T follicular helper cell (primary cell): ENCODE measurements at places on chromosomes 7 and 10.

- no peak for DNase-seq
Observed at GRCh38 chr10:23001901-23002516, 74.2 kb downstream of the ARMC3 start.

DNA sequence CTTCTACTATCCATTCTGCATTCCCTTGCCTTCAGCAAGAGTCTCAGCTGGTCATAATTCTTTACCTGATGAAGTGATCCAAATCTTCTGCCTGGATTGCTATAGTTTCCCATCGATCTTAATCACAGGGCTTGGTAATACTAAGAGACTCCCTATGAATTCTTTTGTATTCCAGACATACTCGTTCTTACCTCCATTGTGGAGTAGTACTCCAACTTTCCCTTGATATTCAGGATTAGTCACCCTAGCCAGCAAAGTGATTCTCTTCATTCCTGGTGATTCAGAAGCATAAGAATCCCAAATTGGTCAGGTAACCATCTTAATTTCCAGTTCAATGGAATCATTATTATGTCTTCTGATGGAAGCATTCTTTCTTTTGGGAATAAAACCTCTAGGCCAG, 96.7 kb downstream of the TWIST1 start:
- DNase-seq = no peak

DNA sequence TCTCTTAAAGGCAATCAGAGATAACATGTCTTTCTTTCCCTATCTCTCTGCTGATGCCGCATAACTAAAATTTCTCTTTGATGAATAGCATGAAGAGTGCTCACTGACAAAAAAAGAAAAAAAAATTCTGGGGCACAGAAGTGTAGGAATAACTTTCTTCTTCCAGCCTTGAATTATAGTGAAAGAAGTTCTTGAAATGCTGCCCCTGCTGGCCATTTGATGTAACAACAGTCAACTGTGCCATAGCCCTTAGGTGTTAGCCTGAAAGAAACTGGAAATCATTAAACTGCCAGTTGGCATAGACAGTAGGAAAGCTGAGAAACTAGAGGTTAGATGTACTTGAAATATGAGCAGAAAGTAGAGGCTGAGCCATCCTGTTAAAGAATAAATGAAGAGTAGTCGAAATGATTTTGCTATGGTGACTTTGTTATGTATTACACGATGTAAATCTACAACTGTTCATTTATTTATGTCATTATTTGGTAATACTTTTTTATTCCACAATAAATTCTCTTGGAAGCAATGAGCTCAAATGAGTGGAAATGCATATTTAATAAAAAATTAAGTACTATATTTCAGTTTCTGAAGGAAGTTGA, 48.3 kb upstream of the FAM171A1 start:
- peak; percentile 7 for DNase-seq

DNA sequence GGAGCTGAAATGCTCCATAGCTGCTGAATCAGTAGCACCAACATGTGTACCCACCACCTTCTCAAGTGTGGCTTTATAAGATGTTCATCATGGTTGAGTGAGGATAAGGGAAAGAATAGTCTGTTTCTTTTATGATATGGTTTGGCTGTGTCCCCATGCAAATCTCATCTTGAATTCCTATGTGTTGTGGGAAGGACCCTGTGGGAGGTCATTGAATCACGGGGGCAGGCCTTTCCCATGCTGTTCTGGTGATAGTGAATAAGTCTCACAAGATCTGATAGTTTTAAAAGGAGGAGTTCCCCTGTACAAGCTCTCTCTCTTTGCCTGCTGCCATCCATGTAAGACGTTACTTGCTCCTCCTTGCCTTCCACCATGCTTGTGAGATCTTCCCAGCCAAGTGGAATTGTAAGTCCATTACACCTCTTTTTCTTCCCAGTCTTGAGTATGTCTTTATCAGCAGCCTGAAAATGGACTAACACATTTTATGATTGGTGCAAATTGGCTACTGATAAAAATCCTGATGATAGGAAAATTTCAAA, 799.9 kb downstream of the TNS3 start:
- DNase-seq = no peak

GRCh38 chr7:31747553-31747952, 60.5 kb downstream of the PPP1R17 start:
- no peak for DNase-seq

DNA sequence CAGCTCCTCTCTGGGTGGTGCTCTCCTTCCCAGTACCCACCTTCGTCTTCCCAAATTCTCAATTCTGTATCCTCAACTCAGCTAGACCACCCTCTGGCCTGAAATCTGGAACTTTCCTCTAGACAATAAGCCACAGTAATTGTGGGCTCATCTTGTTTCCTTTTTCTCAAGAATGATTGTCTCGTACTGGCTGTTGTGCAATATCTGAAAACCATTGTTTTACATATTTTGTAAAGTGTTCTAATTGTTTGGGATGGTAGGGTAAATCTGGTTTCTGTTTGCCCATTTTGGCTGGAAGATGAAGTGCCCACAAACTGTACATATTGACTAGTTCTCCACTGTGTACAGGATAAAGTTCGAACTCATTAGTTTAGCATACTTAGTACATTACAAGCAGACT, 11.3 kb upstream of the NOBOX start:
- no peak for DNase-seq

GRCh38 chr7:50481867-50482266, 31.7 kb upstream of the FIGNL1 start:
- DNase-seq = no peak
